Subcutaneous preadipocyte (primary cell): ENCODE measurements at places on chromosomes 11 and 22. TPM values are rescaled to one million over a fixed set of nuclear protein-coding genes. Genes with fewer than 3 reads are reported as not detected.

The EEF1G gene
- total RNA-seq, result 828 and 1,333 TPM in 2 replicates

The NDUFS8 gene
- total RNA-seq, result 94.4 and 108 TPM in 2 replicates

The MICAL3 gene
- 24.3 and 36.8 TPM in 2 replicates for total RNA-seq

The CST6 gene
- 0.20 TPM in 1 of 2 replicates, not detected in the other for total RNA-seq

The CDC42EP2 gene
- total RNA-seq, result 49.6 and 58.8 TPM in 2 replicates
